Small intestine (tissue), 16 donors: ENCODE measurements at places on chromosomes 7 and 10.

DNA sequence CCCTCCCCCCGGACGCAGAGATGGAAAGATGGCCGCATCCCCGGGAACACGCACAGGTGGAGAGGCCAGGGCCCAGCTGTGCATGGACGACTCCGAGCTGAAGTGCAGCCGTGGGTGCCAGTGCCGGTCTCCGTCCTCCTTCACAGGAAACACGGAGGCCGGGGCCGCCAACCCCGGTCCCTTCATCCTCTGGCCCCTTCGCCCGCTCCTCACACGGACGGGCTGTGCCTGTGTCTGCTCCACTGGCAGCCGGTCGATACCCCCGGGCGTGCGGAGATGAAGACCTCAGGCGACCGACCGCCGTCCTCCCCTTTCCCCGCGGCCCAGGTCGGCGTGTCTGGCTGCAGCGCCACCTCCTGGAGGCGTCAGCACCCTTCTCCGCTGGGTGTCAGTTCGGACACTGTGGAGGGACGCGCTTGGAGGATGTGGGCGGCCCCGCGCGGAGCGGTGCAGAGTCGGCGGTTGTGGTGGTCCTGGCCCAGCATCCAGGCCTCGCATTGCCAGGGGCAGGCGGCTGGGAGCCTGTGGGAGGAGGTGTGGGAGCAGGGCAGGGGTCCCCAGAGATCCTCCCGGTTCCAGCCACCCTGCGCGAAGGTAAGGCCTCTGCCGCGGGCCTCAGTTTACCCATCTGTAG is 9.9 kb downstream of the ZNF511 start:
- no peaks in the 10 kb centered on the region for H3K36me3 ChIP-seq
- H3K4me3 ChIP-seq, result peak overlapping the region; percentile 27
- peaks cover 6% of the 10 kb centered on the region for H3K27me3 ChIP-seq
- no peaks in the 10 kb centered on the region for H3K4me1 ChIP-seq
- peak; percentile 49 for DNase-seq

DNA sequence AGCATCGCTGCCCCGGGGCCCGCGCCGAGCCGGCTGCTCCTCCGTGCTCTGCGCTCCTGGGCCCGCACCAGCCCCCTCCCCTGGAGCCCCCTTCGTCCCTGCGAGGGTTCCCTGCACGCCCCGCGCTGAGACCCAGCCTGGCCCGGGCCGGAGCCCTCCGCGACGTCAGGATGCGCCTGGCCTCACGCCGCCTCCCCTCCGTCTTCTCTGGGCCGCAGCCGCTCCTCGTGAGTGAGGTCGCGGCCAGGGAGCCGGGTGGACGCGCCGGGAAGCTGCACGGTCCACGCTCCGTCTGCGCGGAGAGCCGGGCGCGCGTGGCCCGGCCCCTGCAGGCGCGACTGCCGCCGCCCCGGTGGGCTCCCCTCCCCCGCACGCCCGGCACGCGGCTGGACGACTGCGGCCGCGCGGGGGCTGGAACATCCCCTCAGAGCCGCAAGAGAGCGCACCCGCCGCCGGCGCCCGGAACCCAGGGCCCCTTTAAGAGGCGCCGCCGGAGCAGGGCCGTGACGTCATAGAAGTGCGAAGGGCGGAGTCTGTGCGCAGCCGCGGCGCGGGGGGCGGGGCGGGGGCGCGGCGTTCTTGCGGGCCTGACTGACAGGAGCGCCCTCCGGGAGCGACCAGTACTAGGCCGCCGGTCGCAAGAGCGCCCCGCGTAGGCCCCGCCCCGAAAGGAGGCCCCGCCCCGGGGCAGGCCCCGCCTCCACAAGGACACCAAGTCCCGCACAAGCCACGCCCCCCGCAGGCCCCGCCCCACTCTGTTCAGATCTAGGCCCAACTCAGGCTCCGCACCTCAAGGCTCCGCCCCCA is 507 bp upstream of the INPP5A start:
- peaks cover 28% of the 10 kb centered on the region for H3K4me1 ChIP-seq
- DNase-seq, result peak; percentile 99
- peak overlapping the region; percentile 87 for H3K27ac ChIP-seq
- H3K27me3 ChIP-seq, result no peaks in the 10 kb centered on the region
- H3K4me3 ChIP-seq, result peak overlapping the region; percentile 73
- H3K36me3 ChIP-seq, result no peaks in the 10 kb centered on the region

DNA sequence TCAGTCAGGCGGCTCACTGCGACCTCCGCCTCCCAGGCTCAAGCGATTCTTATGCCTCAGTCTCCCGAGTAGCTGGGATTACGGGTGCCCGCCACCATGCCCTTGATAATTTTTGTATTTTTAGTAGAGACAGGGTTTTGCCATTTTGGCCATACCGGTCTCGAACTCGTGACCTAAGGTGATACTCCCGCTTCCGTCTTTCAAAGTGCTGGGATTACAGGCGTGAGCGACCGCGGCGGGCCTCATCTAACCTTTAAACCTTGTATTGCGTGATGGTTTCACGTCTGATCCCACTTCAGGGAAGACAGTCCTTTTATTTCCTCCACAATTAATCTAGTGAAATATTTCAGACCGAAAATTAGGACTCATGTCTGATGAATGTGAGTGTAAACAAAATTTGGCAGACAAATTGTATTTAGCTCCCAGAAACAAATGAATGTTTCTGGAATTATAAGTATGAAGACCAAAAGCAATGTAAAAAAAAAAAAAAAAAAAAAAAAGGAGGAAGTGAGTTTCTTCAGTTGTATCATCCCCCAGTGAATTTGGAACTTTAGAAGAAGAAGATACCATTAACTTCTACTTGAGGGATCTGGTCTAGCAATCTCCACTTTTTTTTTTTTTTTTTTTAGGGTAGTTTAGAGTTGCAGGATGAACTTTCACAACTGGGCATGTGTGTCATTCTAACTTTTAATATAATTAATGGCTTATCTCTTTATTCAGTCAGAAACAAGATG is 1.6 kb downstream of the NUP42 start:
- peaks cover 12% of the 10 kb centered on the region for H3K36me3 ChIP-seq
- no peak for DNase-seq
- H3K4me3 ChIP-seq, result peak overlapping the region; percentile 5
- no peak overlapping the region for H3K27ac ChIP-seq
- peaks cover 9% of the 10 kb centered on the region for H3K4me1 ChIP-seq

GRCh38 chr10:133439517-133440461 is 14.0 kb upstream of the SCART1 start:
- no peaks in the 10 kb centered on the region for H3K4me1 ChIP-seq
- DNase-seq, result no peak
- H3K27me3 ChIP-seq, result no peaks in the 10 kb centered on the region
- H3K27ac ChIP-seq, result no peak overlapping the region
- no peaks in the 10 kb centered on the region for H3K36me3 ChIP-seq

DNA sequence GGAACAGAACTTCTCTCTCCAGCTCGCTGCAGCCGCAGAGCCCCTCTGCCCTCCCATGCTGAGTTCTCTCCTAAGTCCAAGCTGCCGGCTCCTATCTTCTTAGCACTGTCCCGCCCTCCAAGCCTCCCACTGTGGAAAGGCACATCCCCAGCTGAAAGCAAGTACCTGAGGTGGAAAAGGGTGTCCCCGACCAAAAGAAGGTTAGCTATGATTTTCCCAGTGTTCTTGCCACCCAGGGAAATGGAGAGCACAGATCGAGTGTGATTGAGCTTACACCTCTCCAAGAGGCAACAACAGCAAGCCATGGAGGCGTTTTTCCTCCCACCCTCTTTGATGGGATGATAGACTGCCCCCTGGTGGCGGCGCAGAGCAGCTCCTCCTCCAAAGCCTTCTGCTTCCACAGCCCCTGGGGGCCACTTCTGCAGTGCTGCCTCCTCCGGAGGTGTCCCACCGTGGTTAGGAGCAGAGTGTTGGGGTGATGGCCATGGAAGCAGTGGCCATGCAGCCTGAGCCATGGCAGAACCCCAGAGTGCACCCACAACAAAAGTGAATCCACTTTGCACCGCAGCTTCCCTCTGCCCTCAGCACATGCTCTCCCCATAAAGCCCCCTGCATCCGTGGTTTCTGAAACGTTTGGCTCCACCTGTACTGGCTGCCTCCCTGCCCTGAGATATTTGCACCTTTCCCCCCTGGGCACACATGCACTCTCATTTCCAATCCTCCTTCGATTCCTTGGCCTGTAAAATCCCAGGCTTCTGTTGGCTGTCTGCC is 143.1 kb upstream of the STK17A start:
- H3K36me3 ChIP-seq, result no peaks in the 10 kb centered on the region
- no peak overlapping the region for H3K4me3 ChIP-seq
- H3K27ac ChIP-seq, result no peak overlapping the region
- H3K27me3 ChIP-seq, result no peaks in the 10 kb centered on the region
- DNase-seq, result peak; percentile 61

DNA sequence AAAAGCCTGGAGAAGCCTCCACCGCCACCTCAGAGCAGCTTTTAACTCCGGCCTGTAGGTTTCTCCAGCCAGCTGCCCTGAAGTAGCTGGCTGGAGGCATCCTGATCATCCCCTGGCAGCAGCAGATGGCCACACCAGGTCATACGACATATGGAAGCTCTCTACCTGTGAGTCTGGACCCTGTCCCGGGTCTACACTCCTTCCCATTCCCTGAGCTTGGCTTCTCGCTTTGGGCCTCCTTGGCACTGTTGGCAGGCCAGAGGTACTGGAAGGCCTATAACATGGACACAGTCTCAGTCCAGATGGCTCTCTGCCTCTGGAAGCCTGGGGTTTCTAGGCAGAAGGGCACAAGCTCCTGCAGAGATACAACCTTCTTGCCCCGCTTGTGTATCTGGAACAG is 43.5 kb upstream of the TRIM8 start:
- DNase-seq, result no peak
- H3K4me3 ChIP-seq, result no peak overlapping the region
- peak overlapping the region; percentile 14 for H3K27ac ChIP-seq
- no peaks in the 10 kb centered on the region for H3K27me3 ChIP-seq
- peaks cover 63% of the 10 kb centered on the region for H3K4me1 ChIP-seq
- H3K36me3 ChIP-seq, result peaks cover 8% of the 10 kb centered on the region
